ENCODE measurements at places on chromosomes 2 and 18.

GRCh38 chr2:88735133-88735532 is 43.7 kb downstream of the RPIA start:
- no peak for DNase-seq

- DNase-seq: no peak
These were observed 232.8 kb downstream of the GALR1 start for GRCh38 chr18:77482190-77483085.

- DNase-seq: no peak
These were observed 63.8 kb downstream of the PDE11A start for GRCh38 chr2:178008636-178009289.

DNA sequence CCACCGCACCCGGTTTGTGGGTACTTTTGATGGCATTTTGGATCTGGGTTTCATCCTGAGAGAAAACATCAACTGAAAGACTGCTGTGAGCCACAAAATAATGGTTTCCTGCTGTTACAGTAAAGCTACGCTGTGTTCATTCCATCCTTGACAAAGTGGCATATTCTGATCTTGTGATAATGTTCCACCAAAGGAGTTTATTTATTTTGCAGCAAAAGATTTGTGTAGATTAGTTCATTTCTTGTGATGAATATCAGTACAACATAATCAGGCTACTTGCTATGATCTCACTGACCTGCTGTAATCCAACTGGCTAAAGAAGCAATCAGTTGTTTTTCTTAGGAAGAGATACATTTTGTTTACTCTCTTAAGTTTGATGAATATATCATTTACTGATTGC is 45.0 kb downstream of the EEF1B2 start:
- DNase-seq: no peak

DNA sequence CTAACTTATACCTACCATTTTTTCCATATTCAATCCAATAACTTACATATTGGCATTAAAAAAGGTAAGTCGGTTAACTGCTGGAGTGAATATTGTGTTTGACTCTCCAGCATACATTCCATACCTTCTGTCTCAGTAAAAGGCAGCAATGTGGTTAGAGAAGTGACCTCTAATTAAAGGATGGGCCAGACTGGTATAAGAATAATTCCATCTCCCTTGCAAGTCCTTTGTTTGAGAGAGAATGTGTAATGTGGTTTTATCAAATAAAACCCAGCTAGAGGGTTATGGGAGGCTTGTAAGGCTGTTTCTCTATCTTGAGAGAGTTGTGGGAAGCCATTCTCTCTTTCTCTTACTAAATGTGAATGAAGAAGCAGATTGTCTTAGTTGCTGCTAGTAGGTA is 289.3 kb upstream of the TCF4 start:
- no peak for DNase-seq

DNA sequence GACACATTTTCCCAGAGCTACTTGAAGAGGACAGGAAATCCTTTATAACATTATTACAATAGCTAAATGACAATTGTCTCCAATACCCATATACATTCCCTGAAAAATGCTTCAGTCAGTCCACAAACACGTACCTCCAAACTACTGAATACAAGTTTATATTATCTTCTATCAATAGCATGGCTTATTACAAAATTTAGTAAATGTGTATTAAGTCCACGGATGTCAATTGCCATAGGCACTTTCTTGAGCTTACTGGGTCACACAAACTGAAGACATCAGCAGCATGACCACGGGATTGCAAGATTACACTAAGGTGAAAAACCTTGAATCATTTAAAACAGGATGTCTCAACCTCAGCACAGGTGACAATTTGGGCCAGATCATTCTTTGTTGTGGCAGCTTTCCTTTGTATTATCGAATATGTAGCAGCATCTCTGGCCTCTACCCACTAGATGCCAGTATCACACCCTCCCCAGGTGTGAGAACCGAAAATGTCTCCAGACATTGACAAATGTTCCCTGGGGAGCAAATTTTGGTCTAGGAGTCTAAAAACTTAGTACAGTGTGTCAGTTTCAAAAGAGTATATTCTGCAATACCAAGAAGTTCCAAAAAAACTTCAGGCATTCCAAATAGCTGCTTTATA is 1.4 kb downstream of the MBD2 start:
- DNase-seq: peak; percentile 6

DNA sequence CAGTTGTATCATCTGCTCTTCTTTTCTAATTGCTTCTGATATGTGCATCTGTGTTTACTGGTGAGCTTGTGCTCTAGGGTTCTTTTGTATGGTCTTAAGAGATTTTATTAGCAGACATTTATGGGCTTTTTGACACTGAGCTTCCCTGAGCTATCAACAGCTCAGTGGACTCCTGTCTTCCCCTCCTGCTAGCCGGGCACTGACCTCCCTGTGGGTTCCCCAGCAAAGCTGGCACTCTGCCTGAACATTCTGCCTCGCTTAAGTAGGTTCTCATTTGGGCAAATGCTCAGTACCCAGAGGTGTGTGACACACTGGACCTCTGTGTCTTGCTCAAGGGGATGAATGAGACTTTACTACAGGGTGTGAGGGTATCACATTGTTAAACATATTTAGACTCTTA is 15.8 kb downstream of the TRAF3IP1 start:
- no peak for DNase-seq

DNA sequence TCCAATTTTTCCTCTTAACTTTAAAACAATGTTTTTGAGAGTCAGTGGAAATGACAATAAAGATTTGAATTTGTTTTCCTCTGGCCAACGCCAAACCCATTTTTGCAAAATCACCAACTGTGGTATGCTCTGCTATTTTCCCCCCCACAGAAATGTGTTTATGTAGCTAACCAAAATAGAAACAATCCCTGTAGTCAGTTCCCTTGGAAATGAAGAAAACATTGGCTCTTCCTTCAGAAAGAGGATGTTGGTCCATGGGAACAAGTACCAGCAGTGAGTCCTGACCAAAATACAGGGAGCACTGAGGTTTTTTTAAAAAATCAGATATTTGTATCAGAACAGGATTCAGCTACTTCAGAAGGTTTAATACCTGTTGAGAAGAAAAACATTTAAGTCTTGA is 65.3 kb downstream of the SLC40A1 start:
- no peak for DNase-seq

DNA sequence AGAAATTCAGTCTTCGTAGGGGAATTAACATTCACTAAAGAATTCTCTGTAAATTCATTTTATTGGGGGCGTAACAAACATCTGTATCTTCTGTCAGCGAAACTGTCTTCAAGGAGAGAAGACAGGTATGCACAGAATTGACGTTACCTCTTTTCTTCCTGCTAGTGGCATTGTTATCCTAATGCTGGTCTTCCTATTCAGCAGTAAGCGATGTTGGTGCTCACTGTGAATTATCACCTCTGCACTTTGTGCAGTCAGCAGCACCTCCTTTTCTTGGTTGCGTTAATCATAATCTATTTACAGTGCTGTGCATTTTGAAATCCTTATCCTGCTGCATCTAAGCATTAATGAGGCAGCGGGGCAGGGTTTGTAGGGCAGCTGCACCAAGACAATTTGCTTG is 362.3 kb downstream of the SLC4A3 start:
- no peak for DNase-seq

- DNase-seq: no peak
These were observed 197.0 kb upstream of the MEIS1 start for GRCh38 chr2:66237803-66238379.

DNA sequence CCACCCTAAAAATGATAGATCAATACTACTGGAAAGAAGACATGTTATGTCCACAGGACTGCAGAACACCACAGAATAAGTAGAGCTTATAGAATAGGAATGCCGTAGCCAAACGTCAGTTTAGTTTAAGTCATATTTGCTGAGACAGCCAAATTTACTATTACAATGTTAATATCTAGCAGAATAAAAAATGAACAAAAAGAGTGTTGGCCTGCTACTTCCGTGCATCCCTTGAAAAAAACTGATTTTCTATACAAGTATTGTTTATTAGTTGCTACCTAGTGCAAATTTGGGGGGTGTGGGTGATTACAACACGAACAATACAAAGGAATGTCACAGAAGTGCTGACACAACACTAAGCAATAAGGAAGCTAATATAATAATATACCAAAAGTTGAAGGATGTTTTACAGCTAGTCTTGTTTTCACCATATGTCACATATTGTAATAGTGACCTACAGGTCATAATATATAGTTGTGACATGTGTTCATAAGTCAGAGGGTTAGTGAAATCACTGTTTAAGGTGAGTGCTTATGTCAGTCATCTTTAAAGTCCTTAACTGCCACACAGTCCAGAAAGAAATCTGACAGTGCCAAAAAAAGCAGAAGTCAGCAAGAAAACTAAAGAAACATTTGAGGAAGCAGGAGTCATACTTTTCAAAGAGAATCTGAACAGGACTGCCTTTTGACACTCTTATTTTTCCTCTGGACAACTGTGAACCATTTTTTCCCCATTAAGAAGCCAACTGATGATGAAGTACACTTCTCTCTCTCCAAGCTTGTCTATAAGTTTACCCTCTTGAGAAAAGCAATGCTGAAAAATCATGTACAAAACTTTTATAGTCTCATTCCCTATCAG is 376.4 kb downstream of the ZEB2 start:
- no peak for DNase-seq

- no peak for DNase-seq
These were observed 257.4 kb upstream of the SLC14A2 start for GRCh38 chr18:45357686-45358470.

DNA sequence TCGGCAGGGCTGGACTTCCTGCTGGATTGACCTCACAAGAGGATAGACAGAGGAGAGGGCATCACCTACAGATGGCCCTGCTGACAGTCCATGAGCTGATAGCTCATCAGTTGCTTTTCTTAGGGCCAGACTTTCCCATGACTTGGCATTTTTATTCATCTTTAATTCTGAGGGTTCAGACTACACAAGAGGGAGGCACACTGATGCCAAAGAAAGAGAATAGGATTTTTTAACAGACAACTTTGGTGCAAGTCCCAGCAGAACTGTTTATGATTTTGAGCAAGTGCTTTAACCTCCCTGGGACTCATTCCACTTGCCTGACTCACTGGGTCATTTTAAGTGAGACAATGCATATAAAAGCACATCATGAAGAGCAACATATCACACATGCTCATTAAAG is 299.2 kb downstream of the INSIG2 start:
- no peak for DNase-seq

- DNase-seq: peak; percentile 39
These were observed 59.0 kb downstream of the TPGS2 start for GRCh38 chr18:36769611-36770314.

DNA sequence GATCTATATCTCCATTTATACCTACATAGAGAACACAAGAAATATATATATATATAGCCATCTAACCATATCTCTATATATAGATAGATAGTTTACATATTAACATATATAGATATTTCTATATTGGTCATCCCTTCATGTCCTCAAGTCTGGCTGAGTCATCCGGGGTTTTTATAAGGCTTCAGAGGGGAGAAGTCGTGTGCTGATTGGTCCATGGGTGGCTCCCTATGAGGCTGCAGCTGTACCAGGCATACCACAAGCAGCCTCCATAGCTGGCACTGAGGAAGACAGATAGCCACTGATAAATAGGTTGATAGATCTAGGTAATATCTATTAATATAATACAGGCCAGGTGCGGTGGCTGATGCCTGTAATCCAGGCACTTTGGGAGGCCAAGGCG is 618.3 kb upstream of the SETBP1 start:
- no peak for DNase-seq

DNA sequence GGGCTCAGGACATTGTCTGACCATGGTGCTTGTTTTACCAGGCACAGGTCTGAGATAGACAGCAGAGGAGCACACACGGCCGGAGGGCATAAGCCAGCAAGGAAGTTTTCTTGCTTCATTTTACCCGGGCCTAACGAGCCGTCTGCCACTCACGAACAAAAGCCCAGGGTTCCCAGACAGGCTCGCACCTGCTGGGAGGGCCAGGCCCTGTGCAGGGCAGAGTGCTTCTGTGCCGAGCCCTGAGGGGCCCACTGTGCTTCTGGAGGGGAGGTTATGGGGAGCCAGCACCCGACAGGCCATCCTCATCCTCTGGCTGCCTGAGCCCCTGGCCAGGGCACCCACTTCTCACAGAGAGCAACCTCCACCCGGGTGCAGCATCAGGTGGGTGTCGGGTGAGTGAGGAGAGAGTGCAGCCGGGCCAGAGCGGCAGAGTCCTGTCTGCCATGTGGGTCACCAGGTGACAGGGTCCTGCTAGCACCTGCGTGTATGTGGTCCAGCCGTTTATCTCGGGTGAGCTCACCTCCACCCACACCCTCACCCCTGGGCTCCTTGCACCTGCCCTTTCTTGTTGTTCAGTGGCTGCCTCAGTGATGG is 297.9 kb downstream of the NDUFA10 start:
- no peak for DNase-seq

DNA sequence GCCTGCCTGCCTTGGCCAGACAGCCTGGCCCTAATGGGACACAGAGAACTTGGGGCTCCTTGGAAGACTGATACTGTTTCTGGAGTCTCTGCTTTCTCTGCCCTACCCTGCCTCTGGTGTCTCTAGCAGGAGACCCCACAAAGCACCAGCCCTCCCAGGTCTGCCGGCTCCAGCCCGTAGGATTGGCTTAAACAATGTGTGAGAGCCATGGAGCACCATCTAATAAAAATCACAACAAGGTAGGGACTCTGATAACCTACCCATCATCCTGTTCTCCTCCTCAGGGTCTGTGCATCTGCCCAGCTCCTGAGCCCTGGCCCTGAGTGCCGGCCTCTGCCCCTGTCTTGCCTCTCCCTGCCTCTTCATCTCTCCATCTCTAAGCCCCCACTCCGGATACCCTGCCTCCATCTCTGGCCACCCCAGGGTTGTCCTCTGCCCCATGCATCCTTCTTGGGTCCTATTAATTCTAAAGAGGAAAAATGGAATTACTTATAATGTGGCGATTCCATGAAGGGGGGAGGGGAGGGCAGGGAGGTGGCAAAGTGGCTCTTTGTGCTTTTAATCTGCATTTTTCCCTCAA is 1.2 kb upstream of the ECEL1 start:
- no peak for DNase-seq

GRCh38 chr18:4641771-4642368 is 186.8 kb upstream of the DLGAP1 start:
- no peak for DNase-seq

- DNase-seq: peak; percentile 38
These were observed 21.7 kb downstream of the IL1R2 start for GRCh38 chr2:102013206-102014040.

DNA sequence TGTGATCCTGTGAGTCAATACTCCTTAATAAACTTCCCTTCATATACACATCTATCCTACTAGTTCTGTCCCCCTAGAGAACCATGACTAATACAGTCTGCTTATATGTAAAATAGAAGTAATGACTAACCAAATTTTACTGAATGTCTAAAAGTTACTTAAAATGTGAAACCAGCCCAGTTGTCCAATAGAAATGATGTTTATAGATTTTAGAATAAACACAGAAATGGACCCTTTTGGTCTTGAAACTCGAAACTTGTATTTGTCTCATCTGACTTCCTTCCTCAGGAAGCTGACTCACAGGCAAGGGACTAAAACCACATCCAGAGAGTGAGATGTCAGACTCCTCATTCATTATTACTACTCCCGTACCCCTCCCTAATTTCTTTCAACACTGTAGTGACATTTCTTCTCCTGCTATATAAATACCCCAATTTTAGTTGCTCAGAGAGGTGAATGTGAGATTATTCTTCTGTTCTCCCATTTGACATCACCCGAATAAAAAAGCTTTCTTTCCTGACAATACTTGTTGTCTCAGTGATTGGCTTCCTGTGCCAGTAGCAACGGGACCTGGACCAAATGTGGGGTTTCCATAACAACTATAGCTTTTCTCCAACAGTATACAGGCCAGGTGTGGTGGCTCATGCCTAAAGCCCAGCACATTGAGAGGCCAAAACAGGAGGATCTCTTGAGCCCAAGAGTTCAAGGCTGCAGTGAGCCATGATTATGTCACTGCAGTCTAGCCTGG is 486.0 kb downstream of the ERBB4 start:
- no peak for DNase-seq

- DNase-seq: peak; percentile 34
These were observed 22.9 kb upstream of the DARS1 start for GRCh38 chr2:136008205-136008865.
